ENCODE measurements at places on chromosomes 12 and 14.

DNA sequence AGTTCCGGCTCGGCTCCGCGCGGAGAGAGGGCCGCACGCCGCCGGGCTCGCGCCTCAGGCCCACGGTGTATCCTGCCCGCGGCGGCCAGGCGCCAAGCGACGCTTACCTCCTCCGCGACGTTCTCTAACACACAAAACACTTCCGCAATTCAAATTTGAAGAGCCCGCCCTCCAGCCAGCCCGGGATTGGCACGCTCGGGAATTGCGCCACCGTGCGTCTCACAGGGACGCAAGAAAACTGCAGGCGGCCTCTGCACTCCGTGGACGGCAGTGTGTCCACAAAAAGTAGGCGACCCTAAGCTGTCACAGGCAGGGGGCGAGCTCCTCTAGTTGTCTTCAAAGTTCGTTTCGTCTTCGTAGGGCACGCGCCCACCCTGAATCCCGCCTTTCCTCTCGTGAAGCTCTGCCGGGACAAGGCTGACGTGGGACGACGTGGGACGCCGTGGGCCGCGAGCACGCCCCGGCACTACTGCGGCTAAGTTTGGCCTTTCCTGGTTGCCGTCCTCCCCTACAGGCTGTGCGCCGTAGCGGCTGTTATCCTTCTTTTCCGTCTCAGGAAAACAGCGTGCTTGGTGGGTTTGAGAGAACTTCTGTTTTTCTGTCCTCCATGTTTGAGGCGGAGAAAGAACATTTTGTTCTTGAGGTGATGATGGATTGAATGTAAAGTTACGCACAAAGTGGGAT is at the start of gene MIS18BP1:
TSS of gene MIS18BP1 (minus strand) at position 133 of the 684 bp plus-strand sequence. CDS start 5,916 bp downstream, outside the sequence.
- peak; percentile 96 for DNase-seq

GRCh38 chr12:12840580-12840899 is 27.4 kb downstream of the DDX47 start:
- DNase-seq, result no peak

DNA sequence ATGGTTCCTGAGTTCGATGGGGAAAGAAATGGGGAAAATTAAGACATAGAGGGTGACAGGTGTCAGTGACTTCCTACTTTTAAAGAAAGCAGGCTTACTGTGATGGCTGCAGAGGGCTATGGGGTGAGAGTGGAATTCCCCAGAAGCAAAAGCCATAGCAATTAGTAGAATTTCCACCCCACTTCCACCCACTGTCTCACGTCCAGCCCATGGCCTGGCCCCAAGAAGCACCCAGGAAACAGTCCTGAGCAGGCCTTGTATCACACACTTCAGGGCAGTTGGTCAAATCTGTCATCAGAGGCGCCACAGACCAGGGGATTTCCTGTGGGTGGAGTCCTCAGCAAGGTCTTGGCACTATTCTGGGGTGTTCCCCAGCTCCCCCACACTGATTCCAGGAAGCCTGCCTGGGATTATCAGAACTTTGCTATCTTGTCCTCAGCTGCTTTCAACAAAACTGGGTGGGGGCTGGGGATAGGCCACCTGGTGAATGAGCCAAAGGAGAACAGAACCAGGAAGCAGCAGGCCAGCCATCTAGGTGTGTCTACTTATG is 120.1 kb upstream of the CCND2 start:
- no peak for DNase-seq

- DNase-seq, result peak; percentile 70
Measured at GRCh38 chr14:99892406-99892805, 99.2 kb downstream of the EML1 start.

DNA sequence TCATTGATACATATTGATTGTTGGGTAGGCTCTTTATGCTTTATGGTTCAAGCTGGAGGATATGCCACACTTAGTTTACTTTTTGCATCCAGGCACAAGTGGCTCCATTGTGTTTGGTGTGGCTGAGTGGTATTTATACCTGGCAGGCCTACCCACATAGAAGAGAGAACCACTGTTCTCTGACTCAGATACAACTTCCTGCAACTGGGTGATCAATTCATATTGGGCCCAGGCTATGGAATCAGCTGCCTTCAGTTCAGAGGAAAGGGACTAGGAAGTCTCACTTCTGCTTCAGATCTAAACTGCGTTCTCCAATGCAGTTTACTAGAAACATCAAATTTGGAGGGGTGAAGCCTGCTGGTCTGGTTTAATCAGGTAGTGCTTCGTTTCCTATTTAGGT is 49.8 kb upstream of the LRRK2 start:
- no peak for DNase-seq

DNA sequence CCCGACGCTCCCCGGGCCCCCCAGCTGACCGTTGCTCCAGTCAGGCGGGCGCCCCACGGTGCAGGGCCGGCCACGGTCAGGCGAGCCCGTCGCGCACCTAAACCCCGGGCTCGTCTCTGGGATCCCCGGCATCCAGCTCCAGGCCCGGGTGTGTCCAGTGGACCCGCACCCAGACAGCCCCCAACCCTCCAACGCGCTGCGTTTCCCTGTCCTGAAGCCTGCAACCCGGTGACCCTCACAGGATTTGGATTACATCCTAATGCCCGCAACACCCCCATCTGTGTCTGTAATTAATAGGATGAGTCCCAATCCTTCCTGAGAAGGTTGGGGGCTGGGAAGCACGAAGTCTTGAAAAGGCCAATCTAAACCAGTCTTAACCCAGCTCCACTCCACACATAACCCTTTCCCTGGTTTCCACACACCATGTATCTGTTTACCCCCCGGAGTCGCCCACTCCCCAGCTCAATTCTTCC is 10.4 kb downstream of the CPNE6 start:
- no peak for DNase-seq

DNA sequence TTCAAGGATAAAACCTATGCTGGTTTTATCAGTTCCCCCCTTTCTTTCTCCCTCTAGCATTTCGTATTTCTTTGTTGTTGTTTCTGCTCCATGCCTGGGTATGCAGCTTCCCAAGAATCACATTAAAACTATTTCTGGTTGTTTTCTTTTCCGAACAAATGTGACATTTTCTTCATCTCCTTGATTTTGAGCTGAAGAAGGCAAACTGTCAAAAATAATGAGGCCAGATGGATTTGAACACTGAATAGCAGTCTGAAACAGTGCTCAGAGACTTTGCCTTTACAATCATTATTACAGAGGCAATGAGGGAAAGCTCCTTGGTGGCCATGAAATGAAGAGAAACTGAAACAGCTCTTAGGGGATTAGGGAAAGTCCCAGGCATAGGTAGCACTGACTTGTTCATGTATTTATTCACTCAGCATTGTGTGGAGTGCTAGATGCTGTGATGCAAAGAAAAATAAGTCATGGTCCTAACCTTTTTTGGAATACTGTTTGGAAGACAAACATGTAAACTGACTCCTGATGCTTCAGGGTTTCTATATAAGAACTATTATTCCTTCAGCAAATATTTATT is 319.5 kb downstream of the FUT8 start:
- DNase-seq, result no peak

- peak; percentile 47 for DNase-seq
Measured at GRCh38 chr14:80356413-80356812, 145.1 kb upstream of the DIO2 start.

GRCh38 chr12:69684466-69684865 is 14.6 kb downstream of the BEST3 start:
- DNase-seq, result no peak

- peak; percentile 86 for DNase-seq
Measured at GRCh38 chr14:68284333-68284732, 464.8 kb downstream of the RAD51B start.

DNA sequence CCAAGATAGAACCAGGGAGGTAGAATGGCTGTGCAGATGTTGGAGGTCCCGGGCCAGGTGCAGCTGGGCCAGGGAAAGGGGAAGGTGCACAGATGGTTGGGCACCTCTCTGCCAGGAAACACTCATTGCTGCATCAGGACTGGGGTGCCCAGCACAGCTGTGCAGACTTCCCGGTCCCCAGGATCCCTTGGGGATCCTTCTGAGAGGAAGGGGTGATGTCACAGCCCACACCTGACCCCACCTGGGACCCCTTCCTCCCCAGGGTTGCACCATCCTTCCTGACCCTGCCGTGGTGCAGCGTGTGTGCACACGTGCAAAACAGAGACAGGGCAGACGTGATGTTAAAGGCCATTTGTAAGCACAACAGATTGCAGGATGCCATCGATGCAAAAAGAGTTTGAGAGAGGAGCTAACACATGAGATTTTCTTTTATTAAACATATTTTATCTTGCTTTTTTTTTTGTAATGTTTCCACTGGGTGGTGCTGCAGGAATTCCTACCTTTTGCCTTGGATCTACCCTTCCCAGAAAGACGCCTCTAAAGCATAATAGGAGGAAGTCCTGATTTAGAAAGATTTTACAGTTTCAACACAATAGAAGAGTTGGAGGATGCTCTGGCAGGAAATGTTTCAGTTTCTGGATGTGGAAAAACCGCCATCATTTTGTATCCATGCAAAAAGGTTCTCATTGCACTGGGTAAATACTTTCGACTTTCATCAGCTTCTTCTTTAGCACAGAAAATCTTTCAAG is 14.8 kb downstream of the ELK3 start:
- peak; percentile 70 for DNase-seq

GRCh38 chr12:120439646-120440247 is 1.8 kb downstream of the COX6A1 start:
- peak; percentile 53 for DNase-seq

DNA sequence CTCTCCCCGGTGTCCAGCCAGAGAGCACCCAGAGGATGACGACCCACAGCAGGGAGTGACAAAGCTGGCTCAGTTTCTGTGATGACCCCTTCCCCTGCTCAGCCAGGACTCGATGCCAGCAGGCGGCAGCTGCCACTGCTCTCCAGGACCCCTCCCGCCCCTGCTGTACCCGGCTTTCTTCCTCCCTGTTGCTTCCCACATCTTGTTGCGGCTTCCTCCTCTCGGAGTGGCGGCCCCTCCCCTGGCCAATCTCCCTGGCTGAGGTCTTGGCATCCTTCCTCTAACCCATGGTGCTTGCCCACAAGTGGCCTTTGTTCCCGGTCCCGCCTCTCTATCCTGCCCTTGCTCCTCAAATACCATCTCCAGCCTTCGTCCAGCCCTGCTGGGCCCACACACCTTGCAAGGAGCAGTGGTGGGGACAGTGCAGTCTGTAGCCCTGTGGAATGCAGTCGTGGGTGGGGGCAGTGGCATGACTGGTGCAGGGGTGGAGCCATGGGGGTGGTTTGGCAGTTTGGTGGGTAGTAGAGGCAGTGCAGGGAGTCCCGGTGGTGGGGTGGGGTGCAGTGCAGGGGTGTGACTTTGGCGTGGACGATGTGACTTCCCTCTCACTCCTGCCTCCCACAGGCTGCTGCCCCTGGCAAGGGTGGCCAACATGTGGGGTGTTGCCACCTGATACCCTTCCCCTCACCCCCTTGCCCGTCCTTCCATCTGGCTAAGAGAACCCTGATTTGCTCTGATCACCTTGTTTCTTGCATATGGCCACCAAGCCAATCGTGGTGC is 16.3 kb upstream of the BEGAIN start:
- no peak for DNase-seq

- DNase-seq, result peak; percentile 64
Measured at GRCh38 chr12:51393676-51394545, 2.7 kb upstream of the GALNT6 start.

DNA sequence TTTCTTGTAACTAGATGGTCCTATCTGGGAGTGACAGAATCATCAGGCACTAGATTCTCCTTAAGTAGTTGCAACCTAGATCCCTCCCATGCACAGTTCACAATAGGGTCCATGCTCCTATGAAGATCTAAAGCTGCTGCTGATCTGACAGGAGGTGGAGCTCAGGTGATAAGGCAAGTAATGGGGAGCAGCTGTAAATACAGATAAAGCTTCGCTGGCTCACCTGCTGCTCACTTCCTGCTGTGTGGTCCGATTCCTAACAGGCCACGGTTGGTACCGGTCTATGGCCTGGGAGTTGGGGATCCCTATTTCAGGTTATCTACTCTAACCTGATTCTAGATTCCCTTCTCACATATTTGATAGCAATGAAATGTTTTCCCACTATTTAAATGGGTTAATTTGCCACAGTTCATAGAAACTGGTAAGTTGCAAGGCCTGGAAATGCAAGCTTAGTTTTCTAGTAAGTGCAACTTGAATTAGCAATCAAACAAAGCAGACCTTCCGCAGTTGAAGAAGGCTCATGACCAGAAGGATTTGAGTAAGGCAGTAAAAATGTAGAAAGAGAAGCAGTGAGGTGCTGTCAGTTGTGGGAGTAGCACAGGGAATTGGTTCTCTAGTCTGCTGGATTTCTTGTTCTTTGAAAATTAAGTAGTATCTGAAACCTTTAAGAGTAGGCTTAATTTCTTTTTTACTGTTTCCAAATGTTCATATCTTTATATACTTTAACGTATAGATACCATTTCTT is 332.3 kb downstream of the EGLN3 start:
- DNase-seq, result no peak

DNA sequence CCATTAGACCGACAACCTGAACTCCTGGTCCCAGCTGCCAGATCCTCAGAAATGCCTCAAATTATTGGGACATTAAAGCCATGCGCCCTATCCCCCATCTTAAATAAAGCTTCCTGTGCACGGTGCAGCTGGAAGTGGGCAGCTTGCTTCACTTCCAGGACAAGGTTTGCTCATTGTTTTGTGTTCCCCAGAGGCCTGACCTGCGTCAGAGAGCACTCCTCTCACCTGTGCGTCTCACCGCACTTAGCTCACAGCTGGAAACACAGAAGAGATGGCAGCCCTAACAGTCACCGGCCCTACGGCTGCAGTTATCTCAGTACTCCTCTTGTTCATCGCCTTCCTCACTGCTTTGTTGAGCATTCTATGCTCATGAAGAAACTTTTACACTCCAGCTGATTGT is 135.5 kb downstream of the ANO2 start:
- no peak for DNase-seq
